ENCODE measurements at places on chromosomes 1 and 21.

- DNase-seq, result no peak
These were observed 299.1 kb downstream of the HHAT start for GRCh38 chr1:210627755-210628154.

- DNase-seq, result no peak
These were observed 57.3 kb downstream of the ZNF644 start for GRCh38 chr1:90964444-90965035.

GRCh38 chr1:115492019-115492595 is 149.7 kb upstream of the VANGL1 start:
- no peak for DNase-seq

- DNase-seq, result no peak
These were observed 113.9 kb downstream of the ATP5PO start for GRCh38 chr21:33801424-33802405.

- no peak for DNase-seq
These were observed 415 bp upstream of the LAD1 start for GRCh38 chr1:201399352-201400126.

DNA sequence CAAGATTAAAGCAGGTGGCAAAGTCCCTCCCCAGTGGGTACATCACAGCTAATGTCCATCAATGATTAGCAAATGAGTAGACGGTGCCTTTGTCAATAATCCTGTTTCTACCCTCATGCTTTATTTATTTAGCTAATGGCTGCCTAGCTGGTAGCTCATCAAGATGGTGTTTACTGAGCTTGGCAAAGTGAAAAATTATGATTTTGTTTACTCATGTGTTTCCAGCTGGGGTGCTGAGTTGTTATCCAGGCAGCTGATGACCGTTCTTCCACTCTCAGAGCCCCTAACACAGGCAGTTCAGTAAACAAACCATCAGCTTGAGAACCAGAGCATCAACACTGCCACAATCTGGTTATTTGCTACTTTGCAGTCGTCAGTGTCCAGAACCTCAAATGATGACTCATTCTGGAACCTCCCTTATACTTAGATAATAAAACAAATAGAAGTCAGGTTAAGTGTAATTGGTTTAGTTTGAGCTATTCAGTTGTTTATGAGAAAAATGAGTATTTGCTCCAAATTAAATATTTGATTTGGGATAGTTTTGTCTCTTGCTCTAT is 163.9 kb downstream of the ST6GALNAC5 start:
- DNase-seq, result no peak
